A549 treated with CpdA at 1 μM for 4 hours (cell line): ENCODE measurements at places on chromosomes 2 and 18. TPM values are rescaled to one million over a fixed set of nuclear protein-coding genes. Genes with fewer than 3 reads are reported as not detected.

MYO7B gene
- total RNA-seq, result 0.12 to 0.32 TPM (median 0.21 TPM) in 5 replicates

FAHD2A gene
- total RNA-seq, result 26.5 to 33.5 TPM (median 30.6 TPM) in 5 replicates

DES gene
- 0.05 to 0.17 TPM in 2 of 5 replicates, not detected in the others for total RNA-seq

VWC2L gene
- not detected in 5 replicates for total RNA-seq

LAMA3 gene
- total RNA-seq, result 31.7 to 41.0 TPM (median 39.0 TPM) in 5 replicates

CRYGC gene
- not detected in 5 replicates for total RNA-seq

REG3G gene
- 0.10 TPM in 1 of 5 replicates, not detected in the others for total RNA-seq

AAK1 gene
- total RNA-seq, result 11.5 to 19.7 TPM (median 15.2 TPM) in 5 replicates

ERMN gene
- not detected in 5 replicates for total RNA-seq

MYOM1 gene
- 0.11 to 0.26 TPM (median 0.16 TPM) in 5 replicates for total RNA-seq

KIF5C gene
- 0.27 to 0.50 TPM (median 0.33 TPM) in 5 replicates for total RNA-seq

IL36A gene
- not detected in 5 replicates for total RNA-seq

STEAP3 gene
- total RNA-seq, result 37.8 to 47.6 TPM (median 40.8 TPM) in 5 replicates

GPD2 gene
- 19.5 to 40.7 TPM (median 26.4 TPM) in 5 replicates for total RNA-seq

IL1R1 gene
- 18.3 to 31.9 TPM (median 25.0 TPM) in 5 replicates for total RNA-seq

UGT1A3 gene
- total RNA-seq, result 0.08 to 0.23 TPM (median 0.13 TPM) in 3 of 5 replicates, not detected in the others

ACVR1C gene
- total RNA-seq, result 0.01 to 0.05 TPM (median 0.02 TPM) in 4 of 5 replicates, not detected in the other

CEP68 gene
- 8.0 to 10.8 TPM (median 9.6 TPM) in 5 replicates for total RNA-seq

NETO1 gene
- total RNA-seq, result not detected in 5 replicates

FLACC1 gene
- 0.10 to 0.58 TPM (median 0.20 TPM) in 3 of 5 replicates, not detected in the others for total RNA-seq

CD207 gene
- not detected in 5 replicates for total RNA-seq

REG3A gene
- not detected in 5 replicates for total RNA-seq

CYP26B1 gene
- 11.2 to 16.8 TPM (median 14.4 TPM) in 5 replicates for total RNA-seq

TBR1 gene
- total RNA-seq, result 0.03 TPM in 1 of 5 replicates, not detected in the others

POTEI gene
- 0.01 TPM in 1 of 5 replicates, not detected in the others for total RNA-seq

GRB14 gene
- total RNA-seq, result 4.3 to 6.9 TPM (median 5.8 TPM) in 5 replicates

RBM45 gene
- 10.4 to 13.7 TPM (median 11.2 TPM) in 5 replicates for total RNA-seq

LMAN1 gene
- 28.7 to 49.7 TPM (median 31.9 TPM) in 5 replicates for total RNA-seq

SPR gene
- total RNA-seq, result 90.7 to 157 TPM (median 144 TPM) in 5 replicates

TNFAIP6 gene
- total RNA-seq, result 1.1 to 1.6 TPM (median 1.4 TPM) in 5 replicates

IL36RN gene
- 0.03 to 0.07 TPM (median 0.06 TPM) in 4 of 5 replicates, not detected in the other for total RNA-seq

TNFRSF11A gene
- 6.5 to 9.0 TPM (median 7.7 TPM) in 5 replicates for total RNA-seq
